ENCODE measurements at places on chromosomes 13 and 19.

DNA sequence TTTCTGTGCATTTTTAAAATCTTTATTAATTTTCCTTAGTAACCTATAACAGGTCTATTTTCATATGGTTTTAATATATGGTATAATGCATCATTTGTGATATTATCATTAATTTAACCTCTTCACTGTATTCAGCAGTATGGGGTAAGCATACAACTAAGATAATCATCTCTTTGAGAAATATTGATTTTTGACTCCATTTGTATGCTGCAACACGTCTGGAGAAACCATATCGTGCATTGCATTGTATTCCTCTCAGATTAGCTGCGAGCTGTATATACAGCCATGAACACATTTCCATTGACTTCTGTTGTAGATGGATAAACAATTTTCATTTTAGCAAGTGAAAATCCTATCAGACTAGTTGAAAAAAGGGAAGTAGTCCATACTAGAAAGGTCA lies 2275.8 kb upstream of the PCDH20 start:
- DNase-seq = no peak

DNA sequence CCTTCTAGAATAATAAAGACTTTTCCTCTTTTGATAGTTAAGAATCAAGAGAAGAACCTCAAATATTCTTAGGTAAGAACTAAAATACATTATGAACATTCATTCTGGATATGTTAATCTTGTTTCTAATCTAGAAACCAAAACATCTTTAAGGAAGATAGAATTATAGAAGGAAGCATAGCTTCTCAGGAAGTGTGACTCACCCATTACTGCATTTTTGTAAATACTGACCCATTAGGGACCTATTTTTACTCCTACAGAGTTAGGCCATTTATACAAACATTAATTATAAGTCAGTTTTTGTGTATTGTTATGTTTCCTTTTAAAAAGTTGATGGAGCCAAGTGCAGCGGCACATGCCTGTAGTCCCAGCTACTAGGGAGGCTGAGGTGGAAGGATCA lies 147.1 kb downstream of the NUFIP1 start:
- DNase-seq = no peak

- no peak for DNase-seq
These were observed 28.5 kb downstream of the MEIS3 start for GRCh38 chr19:47390533-47391488.

DNA sequence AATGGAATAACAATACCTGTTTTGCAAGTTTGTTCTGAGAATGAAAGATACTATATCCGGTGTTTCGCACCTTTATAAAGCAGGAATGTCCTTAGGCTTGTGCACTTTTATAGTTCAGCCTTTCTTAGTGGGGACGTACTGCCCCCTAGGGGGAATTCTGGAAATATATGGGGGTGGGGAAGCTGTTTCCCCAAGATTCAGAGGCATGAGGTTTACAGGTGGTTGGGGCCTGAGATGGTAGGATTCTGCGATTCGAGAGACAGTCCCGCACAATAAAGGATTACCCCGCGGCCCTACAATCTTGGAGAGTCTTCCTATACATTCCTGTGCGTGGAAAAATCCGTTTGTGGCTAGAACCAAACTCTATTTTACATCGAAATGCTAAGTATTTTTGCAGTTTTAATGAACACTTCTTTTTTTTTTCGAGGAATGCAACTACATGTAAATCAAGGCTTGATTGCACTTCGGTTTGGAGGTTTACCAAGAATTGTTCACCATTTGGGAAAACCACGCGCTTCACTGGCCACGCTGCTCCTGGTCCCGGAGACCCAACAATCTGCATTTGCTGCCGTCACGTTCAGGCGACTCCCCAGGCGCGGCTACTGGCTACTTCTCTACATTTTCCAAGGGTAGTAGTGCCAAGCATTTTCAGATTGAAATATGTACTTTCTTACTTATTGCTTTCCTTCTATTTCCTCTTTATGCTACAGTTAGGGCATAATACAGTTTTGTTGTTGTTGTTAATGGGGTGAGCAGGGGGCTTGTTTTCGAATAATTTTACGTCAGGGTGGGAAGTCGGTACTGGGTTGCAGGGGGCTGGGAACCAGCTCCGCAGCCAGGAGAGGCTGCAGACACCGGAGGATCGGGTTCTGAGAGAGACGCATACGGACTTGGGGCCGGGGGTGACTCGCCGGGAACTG lies 830 bp downstream of the NEK5 start:
- peak; percentile 84 for DNase-seq

GRCh38 chr13:103022336-103022735 lies 43.9 kb downstream of the SLC10A2 start:
- no peak for DNase-seq

Measured in hematopoietic multipotent progenitor cell treated with erythropoietin and hydrocortisone succinate and interleukin-3 and kit ligand, for 6 days (in vitro differentiated cells).